ENCODE measurements at places on chromosomes 13 and 19.

DNA sequence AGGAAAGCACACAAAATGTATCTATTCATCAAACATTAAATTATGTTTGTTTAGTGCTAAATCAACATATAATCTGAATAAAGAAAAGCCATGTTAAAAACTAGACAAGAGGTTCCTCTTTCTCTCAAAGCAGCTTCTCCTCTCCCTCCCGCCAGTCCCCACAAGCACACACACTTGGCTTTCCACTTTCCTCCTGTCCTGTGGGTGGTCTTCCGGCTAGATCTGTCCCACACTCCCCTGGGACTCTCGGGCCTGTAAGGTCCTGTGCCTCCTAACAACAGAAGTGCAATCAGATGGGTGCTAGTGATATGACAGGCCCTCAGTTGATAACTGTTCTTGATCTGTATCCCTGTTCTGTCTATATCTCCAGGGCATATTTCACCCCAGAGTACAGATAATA lies 45.6 kb upstream of the RAP2A start:
- DNase-seq, result no peak

GRCh38 chr19:29232315-29232852 lies 19.4 kb upstream of the UQCRFS1 start:
- no peak for DNase-seq

DNA sequence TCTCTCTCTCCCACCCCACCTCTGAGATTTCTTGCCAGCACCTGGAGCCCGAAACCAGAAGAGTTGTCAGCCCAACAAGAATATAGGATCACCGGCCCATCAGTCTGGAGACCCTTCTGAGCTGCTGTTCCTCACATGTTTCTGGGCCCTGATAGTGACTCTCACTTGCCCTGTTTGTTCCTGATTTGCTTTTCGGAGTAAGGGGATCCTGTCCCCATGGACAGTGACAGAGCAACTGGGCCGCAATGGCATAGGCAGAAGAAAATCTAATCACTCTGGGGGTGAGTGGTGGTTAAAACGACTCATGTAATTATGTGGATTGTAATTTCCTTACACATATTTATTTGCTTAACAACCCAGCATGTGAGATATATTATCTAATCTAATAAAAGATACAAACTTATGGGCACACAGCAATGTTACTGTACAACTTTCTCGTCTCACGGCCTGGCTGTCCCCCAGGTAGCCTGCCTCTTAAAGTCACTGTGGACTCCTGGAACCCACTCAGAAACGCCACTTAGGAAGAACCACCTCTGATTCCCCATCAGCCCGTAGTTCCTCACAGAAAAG lies 663 bp upstream of the SMAD9 start:
- peak; percentile 63 for DNase-seq

DNA sequence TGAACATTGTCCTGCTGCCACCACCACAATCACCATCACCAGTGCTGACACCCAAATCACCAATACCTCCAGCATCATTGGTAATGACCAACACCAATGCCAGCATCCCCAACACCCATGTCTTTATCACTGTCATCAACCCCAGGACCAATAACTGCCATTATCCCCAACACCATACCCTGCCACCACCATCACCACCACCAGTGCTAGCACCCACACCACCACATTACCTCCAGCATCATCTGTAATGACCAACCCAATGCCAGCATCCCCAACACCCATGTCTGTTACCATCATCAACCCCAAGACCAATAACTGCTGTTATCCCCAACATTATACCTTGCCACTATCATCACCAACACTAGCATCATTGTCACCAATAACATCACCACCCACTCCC lies 2.6 kb downstream of the LGI4 start:
- no peak for DNase-seq

GRCh38 chr19:8454218-8454617 lies 9.4 kb downstream of the HNRNPM start:
- no peak for DNase-seq
